ENCODE measurements at places on chromosomes 3 and 15.

DNA sequence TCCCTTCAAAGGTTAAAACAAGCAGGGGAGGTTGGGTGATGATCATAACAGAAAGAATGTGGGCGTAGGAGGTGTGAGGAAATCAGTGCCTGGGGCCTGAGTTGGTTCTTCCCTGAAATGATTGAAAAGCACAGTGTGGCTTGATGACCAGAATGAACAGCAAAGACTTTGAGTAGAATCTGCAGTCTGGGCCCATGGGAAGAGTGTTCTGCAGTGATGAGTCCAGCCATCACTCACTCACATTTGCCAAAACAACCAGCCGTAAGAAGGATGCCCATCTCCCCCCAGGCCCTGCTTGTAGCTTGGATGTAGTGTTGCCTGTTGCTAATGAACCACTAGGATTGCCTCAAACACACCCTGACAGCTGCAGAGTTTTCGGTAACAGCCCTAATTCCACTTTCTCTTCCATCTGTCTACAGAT lies 67.9 kb downstream of the VGLL3 start:
- DNase-seq = no peak

DNA sequence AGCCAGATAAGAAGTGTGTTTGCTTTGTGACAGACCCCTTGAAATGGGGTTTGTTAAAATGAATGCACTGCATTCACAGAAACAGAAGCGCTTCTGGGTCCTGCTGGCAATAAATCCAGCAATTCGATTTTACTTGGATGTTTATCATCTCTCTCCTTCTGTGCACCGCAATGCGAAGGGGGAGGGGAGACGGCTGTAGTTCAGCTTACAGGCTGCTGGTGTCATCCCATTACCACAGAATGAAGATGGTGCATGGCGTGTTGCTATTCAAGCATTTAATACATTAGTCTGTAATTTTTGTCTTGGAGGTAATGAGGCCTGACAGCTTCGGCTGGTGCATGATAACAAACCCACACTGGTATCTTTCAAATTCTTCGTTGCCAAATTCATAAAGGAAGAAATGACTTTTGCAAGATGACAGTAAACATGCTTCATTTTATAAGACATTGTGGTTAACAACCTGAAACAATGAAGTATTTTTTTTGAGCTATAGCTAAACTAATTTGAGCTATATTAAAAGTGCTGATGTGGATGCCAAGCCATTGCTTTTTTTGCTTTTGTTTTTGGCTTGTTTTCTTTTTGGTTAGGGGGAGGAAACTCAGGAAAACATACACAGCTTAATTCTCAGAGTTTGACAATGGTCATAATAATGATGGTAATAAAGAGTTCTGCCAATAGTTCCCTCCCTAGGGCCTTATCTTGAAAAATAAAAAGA lies 418.3 kb downstream of the OTOL1 start:
- peak; percentile 45 for DNase-seq

GRCh38 chr3:139695426-139696313 lies 17.9 kb upstream of the NMNAT3 start:
- DNase-seq = no peak

DNA sequence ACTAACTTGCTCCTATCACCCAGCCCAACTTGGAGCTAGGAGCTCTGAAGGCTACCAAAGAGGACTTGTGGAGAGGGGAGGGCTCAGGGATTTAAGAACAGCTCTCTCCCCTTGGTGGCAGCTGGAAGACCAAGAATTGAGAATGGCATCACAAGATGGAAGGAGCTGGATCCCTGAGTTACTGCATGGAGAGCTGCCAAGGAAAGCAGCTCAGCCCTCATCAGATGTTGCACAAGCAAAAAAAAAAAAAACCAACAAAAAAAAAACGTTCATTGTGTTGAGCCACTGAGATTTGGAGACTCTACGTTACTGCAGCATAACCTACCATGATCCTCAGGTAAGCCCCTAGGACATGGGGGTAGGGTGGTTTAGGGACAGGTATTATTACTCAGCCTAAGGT lies 41.0 kb downstream of the ITGB5 start:
- no peak for DNase-seq

DNA sequence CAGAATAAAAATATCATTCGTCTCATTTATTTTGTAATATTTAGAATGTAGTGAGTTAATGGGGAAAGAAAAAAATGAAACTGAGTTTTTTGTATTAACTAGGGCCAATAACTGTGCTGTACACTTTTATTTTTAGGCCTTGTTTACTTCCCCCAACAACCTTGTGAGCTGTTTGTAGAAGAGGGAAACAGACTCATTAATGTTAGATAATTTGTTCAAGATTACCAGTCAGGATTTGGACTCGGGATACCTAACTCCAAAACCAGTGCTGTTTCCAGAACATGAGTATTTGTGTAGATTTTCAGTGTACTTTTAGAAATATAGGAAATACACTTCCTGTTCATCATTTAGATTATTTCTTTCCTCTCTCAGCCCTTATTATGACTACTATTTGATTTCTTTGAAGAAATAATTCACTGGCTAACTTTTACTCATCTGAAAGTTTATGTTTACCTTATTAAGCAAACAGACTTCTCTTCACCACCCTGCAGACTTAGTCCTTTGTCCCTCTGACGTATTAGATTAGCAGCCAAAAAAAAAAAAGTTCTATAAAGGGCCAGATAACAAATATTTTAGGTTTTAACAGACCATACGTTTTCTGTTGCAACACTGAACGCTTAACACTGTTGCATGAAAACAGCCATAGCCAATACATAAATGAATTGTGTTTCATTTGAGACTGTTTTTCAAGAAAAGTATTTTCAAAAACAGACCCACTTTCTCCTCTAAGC lies 192.5 kb upstream of the CGNL1 start:
- no peak for DNase-seq

DNA sequence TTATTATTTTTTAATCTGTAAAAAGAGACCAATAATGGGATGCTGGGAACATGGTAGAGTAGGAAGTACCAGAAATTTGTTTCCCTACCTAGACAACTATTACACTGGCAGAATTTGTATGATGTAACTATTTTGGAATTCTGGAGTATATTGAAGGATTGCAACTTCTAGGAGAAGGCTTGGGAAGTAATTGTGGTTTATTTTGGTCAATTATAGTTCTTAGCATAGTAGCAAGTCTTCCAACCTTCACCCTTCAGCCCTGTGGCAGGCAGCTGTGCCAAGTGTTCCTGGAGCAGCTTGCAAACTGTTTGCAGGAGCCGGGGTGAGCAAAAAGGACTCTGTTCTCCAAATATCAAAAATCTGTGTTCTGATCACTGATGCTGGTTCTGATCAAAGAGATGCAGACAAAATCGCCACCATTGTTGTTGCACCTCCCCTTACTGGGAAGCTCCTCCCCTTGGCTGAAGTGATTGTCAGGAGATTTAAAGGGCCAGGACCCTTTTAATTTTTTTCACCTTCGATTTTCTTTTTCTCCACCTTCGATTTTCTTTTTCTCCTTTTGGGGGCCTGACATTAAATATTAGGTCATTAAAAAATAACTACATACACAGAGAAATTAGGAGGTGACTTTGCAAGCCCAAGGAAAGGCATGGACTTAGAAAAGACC lies 363.3 kb downstream of the SLC9A9 start:
- DNase-seq = no peak

GRCh38 chr3:160018959-160019358 lies 30.3 kb downstream of the IL12A start:
- DNase-seq = no peak

- no peak for DNase-seq
These were observed 99.1 kb downstream of the NSMCE3 start for GRCh38 chr15:29170521-29170920.

DNA sequence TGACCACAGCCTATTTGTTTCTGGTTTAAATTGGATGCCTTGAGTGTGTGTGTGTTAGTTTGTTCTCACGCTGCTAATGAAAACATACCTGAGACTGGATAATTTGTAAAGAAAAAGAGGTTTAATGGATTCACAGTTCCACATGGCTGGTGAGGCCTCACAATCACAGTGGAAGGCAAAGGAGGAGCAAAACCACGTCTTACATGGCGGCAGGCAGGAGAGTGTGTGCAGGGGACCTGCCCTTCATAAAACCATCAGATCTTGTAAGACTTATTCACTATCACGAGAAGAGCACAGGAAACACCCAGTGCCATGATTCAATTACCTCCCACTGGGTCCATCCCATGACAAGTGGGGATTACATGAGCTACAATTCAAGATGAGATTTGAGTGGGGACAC lies 260.5 kb downstream of the WDR72 start:
- no peak for DNase-seq

GRCh38 chr3:4508048-4508981 lies 15.2 kb downstream of the ITPR1 start:
- no peak for DNase-seq

DNA sequence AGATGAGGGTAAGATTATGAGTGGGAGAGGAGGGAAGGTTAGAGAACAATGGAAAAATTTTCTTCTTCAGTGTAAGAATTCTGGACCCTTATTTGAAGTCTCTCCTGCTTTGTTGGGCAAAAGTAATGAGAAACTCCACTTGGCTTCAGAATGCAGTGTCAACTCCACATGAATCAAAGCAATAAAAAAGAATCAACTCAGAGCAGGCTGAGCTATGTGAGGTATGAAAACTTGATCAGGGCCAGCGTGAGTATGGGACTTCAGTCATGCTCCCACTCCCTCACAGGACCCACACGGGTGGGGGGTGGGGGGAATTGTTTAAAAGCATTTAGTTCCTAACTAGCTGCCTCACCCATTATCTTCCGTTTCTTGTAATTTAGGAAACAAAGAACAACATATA lies 502.2 kb downstream of the PDCD6IP start:
- no peak for DNase-seq

- DNase-seq = no peak
These were observed 539.3 kb upstream of the LMCD1 start for GRCh38 chr3:7962301-7962700.

DNA sequence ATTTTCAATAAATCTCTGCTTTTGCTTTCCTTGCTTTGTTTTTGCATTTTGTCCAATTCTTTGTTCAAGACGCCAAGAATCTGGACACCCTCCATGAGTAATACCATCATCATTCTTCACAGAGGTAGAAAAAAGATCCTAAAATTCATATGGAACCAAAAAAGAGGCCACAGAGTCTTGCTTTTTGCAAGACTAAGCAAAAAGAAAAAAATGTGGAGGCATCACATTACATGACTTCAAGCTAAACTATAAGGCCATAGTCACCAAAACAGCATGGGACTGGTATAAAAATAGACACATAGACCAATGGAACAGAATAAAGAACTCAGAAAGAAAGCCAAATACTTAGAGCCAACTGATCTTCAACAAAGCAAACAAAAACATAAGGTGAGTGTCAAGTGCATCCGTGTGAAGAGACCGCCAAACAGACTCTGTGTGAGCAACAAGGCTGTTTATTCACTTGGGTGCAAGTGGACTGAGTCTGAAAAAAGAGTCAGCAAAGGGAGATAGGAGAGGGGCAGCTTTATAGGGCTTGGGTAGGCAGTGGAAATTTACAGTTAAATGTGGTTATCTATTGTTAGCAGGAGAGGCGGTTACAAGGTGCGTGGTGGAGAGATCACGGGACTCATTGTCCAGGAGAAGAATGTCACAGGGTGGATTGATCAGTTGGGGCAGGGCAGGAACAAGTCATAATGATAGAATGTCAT lies 10.9 kb downstream of the STRIT1 start:
- no peak for DNase-seq

GRCh38 chr3:70028361-70028760 lies 28.8 kb downstream of the SAMMSON start:
- no peak for DNase-seq

GRCh38 chr3:113110267-113110666 lies 101.1 kb upstream of the BOC start:
- DNase-seq = no peak

GRCh38 chr3:25457671-25458419 lies 29.8 kb downstream of the RARB start:
- no peak for DNase-seq

DNA sequence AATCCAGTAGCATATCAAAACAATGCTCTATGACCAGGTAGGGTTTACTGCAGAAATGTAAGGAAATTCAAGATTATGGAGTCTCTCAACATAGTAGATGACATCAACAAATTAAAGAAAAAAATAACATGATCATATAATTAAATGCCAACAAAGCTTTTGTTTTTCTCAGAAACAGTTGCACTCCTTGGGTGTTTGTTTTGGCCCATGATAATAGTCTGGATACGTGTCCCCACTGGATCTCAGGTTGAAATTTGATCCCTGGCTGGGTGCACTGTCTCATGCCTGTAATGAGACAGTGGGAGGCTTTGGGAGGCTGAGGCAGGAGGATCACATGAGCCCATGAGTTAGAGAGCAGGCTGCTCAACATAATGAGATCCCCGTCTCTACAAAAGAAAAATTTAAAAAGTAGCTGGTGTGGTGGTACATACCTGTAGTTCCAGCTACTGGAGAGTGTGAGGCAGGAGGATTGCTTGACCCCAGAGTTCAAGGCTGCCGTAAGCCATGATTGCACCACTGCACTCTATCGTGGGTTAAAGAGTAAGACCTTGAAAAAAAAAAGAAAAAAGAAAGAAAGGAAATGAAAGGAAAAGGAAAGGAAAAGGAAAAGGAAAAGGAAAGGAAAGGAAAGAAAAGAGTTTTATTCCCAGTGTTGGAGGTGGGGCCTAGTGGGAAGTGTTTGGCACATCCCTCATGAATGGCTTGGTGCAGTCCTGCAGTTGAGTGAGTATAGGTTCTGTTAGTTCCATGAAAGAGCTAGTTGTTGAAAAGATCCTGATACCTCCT lies 53.3 kb upstream of the FOXB1 start:
- no peak for DNase-seq

GRCh38 chr3:64321747-64322146 lies 96.5 kb upstream of the PRICKLE2 start:
- no peak for DNase-seq

DNA sequence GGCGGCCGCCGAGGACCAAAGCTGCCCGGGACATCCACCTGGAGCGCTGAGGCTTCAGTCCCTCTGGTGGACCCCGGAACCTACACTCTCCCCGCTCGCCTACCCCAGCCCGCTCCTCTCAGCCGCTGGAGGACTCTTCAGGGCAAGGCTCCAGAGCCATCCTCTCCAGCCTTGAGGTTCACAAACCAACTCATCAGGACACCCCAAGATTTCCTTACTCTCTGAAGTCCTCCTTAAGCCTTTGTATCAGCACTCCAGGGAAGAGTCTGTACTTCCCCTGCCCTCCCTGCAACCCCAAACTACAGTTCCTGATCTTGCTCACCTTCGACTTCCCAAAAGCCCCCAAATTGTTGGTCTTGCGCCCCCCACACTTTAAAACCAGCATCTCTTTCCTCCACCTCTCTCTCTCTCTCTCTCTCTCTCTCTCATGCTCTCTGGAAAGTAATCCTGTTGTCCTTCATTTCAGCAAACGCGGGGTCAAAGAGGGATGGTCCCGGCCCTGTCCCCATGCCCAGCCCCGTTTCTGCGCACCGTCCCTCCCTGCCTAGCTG lies 438 bp downstream of the THBS1 start:
- DNase-seq = no peak

GRCh38 chr3:79257791-79258190 lies 510.0 kb downstream of the ROBO1 start:
- no peak for DNase-seq

- DNase-seq = no peak
These were observed 37.3 kb downstream of the CYFIP1 start for GRCh38 chr15:22942877-22943276.
